ENCODE measurements at places on chromosomes 3 and 15. TPM values are rescaled to one million over a fixed set of nuclear protein-coding genes. Genes with fewer than 3 reads are reported as not detected.

The NR2C2 gene
- 19.9 TPM for total RNA-seq

The CHDH gene
- total RNA-seq: 36.1 TPM

The OXSM gene
- total RNA-seq: 4.8 TPM

The PLSCR5 gene
- 3.0 TPM for total RNA-seq

The ELL3 gene
- total RNA-seq: 2.6 TPM

The TIGIT gene
- not detected for total RNA-seq

The CCDC39 gene
- total RNA-seq: not detected

The CRYGS gene
- total RNA-seq: 1.3 TPM

The EOMES gene
- 0.11 TPM for total RNA-seq

The SLC38A3 gene
- total RNA-seq: 9.5 TPM

The PPCDC gene
- 28.3 TPM for total RNA-seq

GRCh38 chr3:51710631-51711351 is 3.9 kb downstream of the GRM2 start:
- H3K27me3 ChIP-seq: peaks cover 24% of the 10 kb centered on the region
- H3K4me3 ChIP-seq: no peak overlapping the region
- H3K36me3 ChIP-seq: no peaks in the 10 kb centered on the region
- peak; percentile 29 for DNase-seq

- no peaks in the 10 kb centered on the region for H3K27me3 ChIP-seq
- peaks cover 70% of the 10 kb centered on the region for H3K4me1 ChIP-seq
- H3K4me3 ChIP-seq: no peak overlapping the region
Measured at GRCh38 chr3:61809879-61810278, 248.5 kb downstream of the PTPRG start.

- DNase-seq: no peak
- peaks cover 10% of the 10 kb centered on the region for H3K4me1 ChIP-seq
- no peak overlapping the region for H3K4me3 ChIP-seq
- H3K27me3 ChIP-seq: peaks cover 40% of the 10 kb centered on the region
- no peak overlapping the region for H3K27ac ChIP-seq
Measured at GRCh38 chr15:76056931-76057330, 2.9 kb upstream of the TMEM266 start.

DNA sequence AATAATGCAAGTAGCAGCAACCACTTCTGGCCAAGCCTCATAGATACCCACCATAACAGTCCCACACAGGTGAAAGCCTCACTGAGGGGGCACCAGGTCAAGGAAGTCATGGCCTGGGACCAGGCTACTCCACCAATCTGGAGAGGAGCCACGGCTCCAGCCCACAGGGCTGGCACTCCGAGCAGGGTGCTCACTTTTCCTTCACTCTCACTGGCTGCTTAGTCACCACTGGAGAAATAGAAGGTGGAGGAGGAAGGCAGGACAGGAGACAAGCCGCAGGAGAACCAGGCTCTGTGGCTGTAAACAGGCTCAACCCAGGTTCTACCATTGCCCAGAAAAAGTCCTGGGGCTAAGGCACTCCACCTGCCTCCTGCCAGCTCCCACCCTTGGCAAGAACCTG is 1.2 kb downstream of the USP19 start:
- H3K4me1 ChIP-seq: peaks cover 10% of the 10 kb centered on the region
- peaks cover 55% of the 10 kb centered on the region for H3K36me3 ChIP-seq

- H3K36me3 ChIP-seq: peaks cover 71% of the 10 kb centered on the region
- H3K4me1 ChIP-seq: no peaks in the 10 kb centered on the region
- H3K27ac ChIP-seq: peak overlapping the region; percentile 69
- H3K27me3 ChIP-seq: no peaks in the 10 kb centered on the region
- no peak for DNase-seq
Measured at GRCh38 chr3:56624725-56625124, 58.3 kb downstream of the TASOR start.

DNA sequence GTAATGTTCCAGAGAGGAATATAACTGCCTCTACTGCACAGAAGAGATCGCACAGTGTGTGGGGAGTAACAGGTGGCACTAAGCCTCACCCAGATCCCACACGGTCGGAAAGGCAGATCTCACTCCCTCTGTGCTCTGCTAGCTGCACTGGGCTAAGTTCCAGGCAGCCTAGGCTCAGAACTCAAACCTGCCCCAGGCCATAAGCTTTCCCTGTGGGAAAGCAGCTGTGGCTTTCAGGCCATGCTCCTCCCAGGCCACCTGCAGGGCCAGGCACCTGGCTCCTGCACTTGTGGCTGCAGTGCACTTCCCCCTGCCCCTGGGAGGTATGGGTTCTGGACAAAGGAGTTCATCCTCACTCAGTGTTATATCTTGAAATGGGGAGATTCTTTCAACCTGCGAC is 27.5 kb downstream of the PCCB start:
- DNase-seq: no peak
- H3K4me3 ChIP-seq: no peak overlapping the region
- no peaks in the 10 kb centered on the region for H3K36me3 ChIP-seq
- H3K27me3 ChIP-seq: no peaks in the 10 kb centered on the region
- no peak overlapping the region for H3K27ac ChIP-seq
- H3K4me1 ChIP-seq: peaks cover 13% of the 10 kb centered on the region

- peak overlapping the region; percentile 90 for H3K27ac ChIP-seq
- H3K36me3 ChIP-seq: no peaks in the 10 kb centered on the region
- H3K4me1 ChIP-seq: peaks cover 60% of the 10 kb centered on the region
- H3K27me3 ChIP-seq: no peaks in the 10 kb centered on the region
- H3K4me3 ChIP-seq: no peak overlapping the region
Measured at GRCh38 chr3:88810455-88810854, 297.0 kb upstream of the EPHA3 start.

- no peaks in the 10 kb centered on the region for H3K36me3 ChIP-seq
- no peaks in the 10 kb centered on the region for H3K4me1 ChIP-seq
- no peak overlapping the region for H3K27ac ChIP-seq
- no peak overlapping the region for H3K4me3 ChIP-seq
Measured at GRCh38 chr3:81437683-81438082, 323.8 kb downstream of the GBE1 start.

DNA sequence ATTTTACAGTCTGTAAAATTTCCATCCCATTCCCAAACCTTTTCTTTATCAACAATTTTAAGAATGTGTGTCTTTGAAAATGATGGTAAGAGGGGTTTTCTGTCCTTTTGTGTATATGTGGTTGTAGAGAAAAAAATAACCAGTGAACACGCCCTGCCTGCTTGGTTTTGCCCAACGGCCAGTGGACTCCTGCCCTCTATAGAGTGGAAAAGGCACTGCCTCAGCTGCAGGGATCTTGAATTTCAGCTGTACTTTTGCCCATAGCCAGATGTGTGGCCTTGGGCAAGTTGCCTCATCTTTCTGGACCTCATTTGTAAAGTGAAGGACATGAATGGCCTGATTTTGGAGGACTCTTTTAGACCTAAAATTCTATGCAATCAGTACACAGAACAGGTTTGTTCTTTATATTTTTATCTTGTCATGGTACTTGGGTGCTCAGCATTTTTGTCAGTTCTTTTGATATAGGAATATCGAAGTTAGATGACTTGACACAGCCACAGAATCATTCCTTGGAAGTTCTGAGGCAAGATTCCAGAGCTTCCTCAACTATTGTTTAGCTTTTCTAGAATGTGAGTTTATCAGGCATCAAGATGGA is 81.0 kb downstream of the CLDN11 start:
- H3K36me3 ChIP-seq: no peaks in the 10 kb centered on the region
- no peak overlapping the region for H3K27ac ChIP-seq
- DNase-seq: peak; percentile 32
- no peaks in the 10 kb centered on the region for H3K4me1 ChIP-seq

DNA sequence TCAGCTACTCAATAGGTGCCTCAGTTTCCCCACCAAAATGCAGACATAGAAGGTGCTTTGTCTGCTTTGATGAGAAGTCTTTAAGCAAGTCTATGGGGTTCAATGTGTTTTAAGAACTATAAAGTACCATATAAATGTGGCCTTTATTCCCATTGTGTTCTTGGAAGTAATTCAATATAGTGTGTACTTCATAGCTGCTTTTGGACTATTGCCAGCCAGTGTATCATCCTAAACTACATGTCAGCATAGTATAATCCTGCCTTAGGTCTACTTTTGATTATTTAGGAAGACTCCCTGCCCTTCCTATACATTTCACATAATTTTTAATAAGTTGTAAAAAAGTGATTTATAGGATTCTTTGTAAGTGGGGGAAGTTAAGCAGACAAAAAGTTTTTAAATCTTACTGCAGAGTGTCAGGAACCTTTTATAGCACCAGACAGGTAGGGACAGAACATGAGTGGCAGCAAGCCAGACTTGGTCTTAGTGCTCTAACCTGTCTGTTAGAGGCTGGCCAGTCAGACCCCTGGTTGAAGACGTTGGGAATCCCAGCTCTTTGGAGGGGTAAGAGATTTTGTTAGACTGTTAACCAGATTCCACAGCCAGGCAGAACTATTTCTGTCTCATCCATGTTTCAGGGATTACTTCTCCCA is 48.4 kb downstream of the MLH1 start:
- no peak overlapping the region for H3K4me3 ChIP-seq
- DNase-seq: no peak
- H3K27ac ChIP-seq: no peak overlapping the region
- H3K36me3 ChIP-seq: peaks cover 9% of the 10 kb centered on the region

DNA sequence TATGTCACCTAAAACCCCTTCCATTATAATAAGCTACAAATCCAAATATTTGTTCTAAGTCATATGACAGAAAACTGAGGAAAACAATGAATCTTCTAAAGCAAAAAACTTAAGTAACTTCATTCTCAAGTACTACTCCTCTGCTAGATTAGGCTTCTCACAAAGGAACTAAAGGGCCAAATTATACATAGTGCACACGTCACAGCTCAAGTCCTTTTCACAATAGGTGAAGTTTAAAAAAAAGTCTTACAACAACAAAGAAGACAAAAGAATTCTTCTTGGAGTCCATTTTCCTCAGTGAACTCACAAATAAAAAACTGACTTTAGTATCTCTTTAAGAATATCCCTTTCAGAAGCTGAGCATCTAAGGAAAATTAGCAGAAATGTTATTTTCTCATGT is 479.9 kb downstream of the MAGI1 start:
- H3K4me3 ChIP-seq: no peak overlapping the region
- no peaks in the 10 kb centered on the region for H3K27me3 ChIP-seq

DNA sequence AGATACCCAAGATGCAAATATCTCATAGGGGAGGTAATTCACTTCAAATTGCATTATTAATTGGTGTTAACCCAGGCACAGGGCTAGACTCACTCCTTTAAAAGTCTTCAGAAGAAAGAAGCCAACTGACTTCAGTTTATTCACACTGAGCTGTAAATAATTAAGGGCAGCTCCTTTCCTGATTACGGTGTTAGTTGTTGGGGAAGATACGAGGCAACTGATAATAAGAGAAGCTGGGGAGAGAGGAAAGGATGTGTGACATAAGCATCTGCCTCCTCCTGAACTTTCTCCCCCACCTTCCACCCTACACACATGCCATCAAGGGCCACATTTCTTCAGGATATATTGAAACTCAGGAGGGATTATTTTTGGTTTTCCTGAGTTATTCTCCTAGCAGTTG is 47.5 kb downstream of the ADGRG7 start:
- peaks cover 59% of the 10 kb centered on the region for H3K36me3 ChIP-seq
- no peak for DNase-seq
- H3K4me3 ChIP-seq: no peak overlapping the region

GRCh38 chr3:37985637-37986320 is 4.8 kb upstream of the VILL start:
- no peaks in the 10 kb centered on the region for H3K27me3 ChIP-seq
- peaks cover 3% of the 10 kb centered on the region for H3K36me3 ChIP-seq
- DNase-seq: peak; percentile 34
- peaks cover 6% of the 10 kb centered on the region for H3K4me1 ChIP-seq

GRCh38 chr3:96331341-96331740 is 483.1 kb upstream of the EPHA6 start:
- no peak for DNase-seq
- H3K4me3 ChIP-seq: no peak overlapping the region
- H3K4me1 ChIP-seq: no peaks in the 10 kb centered on the region
- no peak overlapping the region for H3K27ac ChIP-seq
- no peaks in the 10 kb centered on the region for H3K36me3 ChIP-seq

GRCh38 chr3:49260806-49261324 is 16.2 kb downstream of the C3orf62 start:
- no peak for DNase-seq
- no peaks in the 10 kb centered on the region for H3K36me3 ChIP-seq
- H3K4me1 ChIP-seq: no peaks in the 10 kb centered on the region
- H3K4me3 ChIP-seq: no peak overlapping the region
- H3K27me3 ChIP-seq: no peaks in the 10 kb centered on the region

- H3K27ac ChIP-seq: no peak overlapping the region
- H3K4me3 ChIP-seq: no peak overlapping the region
- H3K36me3 ChIP-seq: no peaks in the 10 kb centered on the region
- no peaks in the 10 kb centered on the region for H3K4me1 ChIP-seq
Measured at GRCh38 chr3:128532012-128532983, 39.3 kb upstream of the GATA2 start.

GRCh38 chr15:45428491-45428890 is 50.1 kb upstream of the GATM start:
- no peak for DNase-seq
- no peaks in the 10 kb centered on the region for H3K4me1 ChIP-seq
- H3K27me3 ChIP-seq: peaks cover 54% of the 10 kb centered on the region
- H3K4me3 ChIP-seq: no peak overlapping the region

- H3K27ac ChIP-seq: no peak overlapping the region
- H3K4me1 ChIP-seq: no peaks in the 10 kb centered on the region
- DNase-seq: no peak
Measured at GRCh38 chr3:115248274-115248673, 101.2 kb upstream of the ZBTB20 start.

DNA sequence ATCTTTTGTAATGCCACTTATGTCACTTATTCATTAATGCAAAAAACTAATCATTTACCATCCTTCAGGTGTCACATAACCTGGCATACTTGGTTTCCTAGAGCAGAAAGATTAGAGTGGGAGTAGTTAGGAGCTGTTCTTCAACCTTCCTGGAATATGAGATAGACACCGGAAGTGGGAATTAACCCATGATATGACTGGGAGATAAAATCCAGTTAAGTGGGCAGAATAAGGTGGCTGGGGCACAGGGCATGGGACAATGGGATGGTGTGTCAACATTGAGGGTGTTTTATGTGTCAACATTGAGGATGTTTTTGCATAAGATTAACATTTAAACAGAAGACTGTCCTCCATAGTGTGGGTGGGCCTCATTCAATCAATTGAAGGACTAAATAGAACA is 94.3 kb upstream of the CBLB start:
- H3K27me3 ChIP-seq: no peaks in the 10 kb centered on the region
- H3K4me3 ChIP-seq: no peak overlapping the region
- no peaks in the 10 kb centered on the region for H3K36me3 ChIP-seq
- H3K27ac ChIP-seq: no peak overlapping the region
- no peak for DNase-seq
- no peaks in the 10 kb centered on the region for H3K4me1 ChIP-seq
